ENCODE measurements at places on chromosomes 7 and 10. TPM values are rescaled to one million over a fixed set of nuclear protein-coding genes. Genes with fewer than 3 reads are reported as not detected.

GRCh38 chr7:151313857-151314256 is 27.8 kb upstream of the NUB1 start:
- DNase-seq = no peak

DNA sequence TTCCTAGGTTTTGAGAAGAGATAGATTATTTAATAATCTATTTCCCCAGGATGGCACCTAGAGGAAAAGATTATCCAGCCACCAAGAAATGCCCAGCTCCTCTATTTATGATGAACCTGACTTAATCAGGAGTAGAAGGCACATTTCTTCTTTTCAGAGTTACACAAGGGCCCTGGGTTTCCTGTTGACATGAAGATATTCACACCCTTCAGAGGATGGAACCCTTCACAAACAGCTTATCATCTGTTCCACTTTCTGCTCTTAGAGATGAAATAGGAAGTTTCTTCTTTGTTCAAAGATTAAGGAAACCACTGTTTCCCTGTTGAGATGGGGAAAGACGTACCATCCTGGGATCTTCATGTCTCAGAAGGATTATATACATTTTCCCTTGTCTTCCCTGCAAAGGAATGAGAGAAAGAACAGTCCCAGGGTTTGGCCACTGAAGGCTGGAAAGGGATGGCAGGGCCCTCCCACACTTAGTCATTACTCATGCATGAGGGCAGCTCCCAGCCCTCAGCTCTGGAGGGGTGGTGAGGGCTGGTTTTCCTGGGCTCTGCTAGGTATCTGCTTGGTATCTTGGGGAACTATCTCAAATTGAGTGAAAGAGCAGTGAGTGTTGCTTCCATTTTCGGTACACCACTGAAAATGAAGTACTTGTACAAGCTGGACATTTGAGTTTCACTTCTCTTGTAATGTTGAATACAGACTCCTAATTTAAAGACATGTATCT is 64.0 kb downstream of the MTPAP start:
- DNase-seq = no peak

DNA sequence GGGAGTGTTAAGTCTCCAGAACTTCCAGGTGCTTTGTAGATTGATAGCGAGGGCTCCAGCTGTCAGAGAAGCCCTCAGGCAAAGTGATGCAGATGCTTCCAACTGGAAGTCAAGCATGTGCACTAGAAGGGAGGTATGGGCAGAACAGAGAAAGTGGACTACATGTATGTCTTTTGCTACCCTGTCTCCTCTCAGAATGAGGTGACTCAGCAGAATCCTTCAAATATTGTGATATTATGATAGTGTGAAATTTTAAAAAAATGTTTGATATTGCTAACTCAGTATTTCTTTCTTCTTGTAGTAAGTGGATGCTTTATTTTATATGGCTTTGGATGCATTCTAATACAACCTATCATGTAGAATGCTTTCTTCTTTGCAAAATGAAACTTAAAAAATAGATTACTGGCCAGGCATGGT is 138.9 kb upstream of the SVIL start:
- no peak for DNase-seq

- no peak for DNase-seq
Observed at GRCh38 chr7:32872421-32872820, 19.1 kb downstream of the KBTBD2 start.

- no peak for DNase-seq
Observed at GRCh38 chr7:96548664-96549063, 161.0 kb downstream of the SEM1 start.

DNA sequence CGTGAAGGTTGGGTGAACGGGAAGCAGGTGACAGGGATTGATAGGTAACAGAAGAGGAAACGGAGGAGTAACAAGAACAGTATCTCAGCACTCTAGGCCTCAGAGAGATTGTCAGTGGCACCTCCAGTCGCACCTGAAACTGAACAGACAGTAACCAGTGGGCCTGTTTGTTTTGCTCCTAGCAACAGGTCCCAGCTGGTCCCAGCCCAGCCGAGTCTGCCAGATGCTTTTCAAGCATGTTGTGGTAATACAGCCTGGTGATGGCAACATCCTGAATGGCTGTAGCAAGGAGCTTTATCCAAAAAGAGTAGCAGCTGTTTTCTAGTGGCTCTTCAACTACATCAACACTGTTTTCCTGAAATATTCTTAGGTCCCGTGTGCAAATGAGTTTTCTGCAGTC is 4.7 kb downstream of the CACNB2 start:
- no peak for DNase-seq

Gene VWDE
- 8.7 TPM for polyA plus RNA-seq
